ENCODE measurements at places on chromosomes 12 and 14.

- no peak for DNase-seq
Measured at GRCh38 chr14:36848213-36848612, 186.6 kb downstream of the PAX9 start.

DNA sequence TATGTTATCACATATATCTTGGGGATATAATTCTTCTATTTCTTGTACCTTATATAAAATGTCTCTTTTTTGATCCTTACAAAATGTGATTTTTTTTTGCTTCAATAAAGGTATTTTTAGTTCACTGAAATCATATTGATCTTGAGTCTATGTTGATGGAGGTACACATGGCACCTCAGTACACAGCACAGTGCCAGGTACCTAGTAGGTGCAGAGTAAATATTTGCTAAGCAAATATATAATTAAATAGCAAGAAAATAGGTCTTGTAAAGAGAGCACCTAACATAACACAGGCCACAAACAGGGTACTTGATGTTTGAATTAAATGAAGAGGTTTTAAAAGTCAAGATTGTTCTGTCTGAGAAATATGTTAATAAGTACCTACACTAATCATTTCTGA is 69.7 kb downstream of the CIT start:
- DNase-seq, result no peak

- DNase-seq, result no peak
Measured at GRCh38 chr14:49485290-49485689, 100.9 kb downstream of the RPS29 start.

GRCh38 chr12:58961166-58961565 is 40.9 kb upstream of the LRIG3 start:
- DNase-seq, result no peak
